Activated naive CD4-positive, alpha-beta T cell treated with anti-CD3 and anti-CD28 coated beads for 36 hours (primary cell): ENCODE measurements at places on chromosomes 6 and 20.

- DNase-seq = no peak
These were observed 132.5 kb downstream of the ZFAND3 start for GRCh38 chr6:37952027-37952426.

GRCh38 chr6:12232339-12232738 lies 57.8 kb upstream of the EDN1 start:
- DNase-seq = peak; percentile 11

DNA sequence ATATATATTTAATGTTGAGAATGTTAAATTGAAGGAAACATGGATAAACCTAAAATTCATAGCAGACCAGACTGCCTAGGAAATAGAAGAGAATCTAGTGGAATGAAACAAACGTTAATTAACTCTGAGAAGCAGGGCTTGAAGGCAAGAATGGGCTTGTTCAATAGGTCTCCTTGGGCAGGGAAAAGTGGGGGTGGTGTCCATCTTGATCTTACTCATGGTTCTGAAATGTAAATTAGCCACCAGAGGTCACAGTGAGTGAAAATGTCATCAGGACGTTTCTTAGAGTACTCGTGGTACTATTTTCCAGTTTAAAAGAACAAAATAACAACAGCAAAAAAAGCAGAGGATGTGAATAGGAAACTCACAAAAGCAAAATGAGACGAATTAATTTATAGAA lies 66.8 kb upstream of the BTBD3 start:
- no peak for DNase-seq

DNA sequence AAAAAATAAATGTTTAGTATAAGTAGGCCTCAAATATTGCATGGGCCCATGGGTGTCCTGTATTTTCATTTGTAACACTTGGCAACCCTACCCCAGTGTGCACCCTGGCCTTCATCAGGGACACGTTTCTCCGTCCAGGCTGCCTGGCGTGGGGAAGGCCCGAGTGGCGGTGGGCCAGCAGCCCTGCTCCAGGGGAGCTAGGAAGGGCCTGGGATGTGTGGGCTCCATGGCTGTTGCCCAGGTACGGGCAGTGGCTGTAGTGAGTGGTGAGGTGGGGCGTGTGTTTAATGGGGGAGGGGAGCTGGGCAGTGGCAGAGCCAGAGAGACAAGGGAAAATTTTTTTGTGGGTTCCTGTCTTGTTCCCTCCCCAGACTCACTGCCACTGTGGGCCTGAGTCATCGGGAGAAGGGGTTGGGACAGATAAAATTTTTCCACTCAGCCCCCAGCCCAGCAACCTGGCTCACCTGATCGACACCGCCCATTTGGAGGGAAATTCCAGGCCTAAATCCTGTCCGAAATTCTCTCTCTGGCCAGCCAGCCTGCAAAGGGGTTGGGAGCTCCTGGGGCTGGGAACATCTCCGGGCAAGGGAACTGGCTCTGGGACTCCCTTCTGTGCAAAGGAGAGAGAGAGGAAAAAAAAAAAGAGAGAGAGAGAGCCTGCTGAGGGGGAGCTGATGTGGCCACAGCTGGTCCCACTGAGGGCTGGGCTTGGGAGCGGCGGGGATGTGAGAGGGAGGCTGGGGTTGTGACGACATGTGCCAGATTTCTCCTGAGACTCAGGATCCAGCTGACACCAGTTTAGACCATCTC lies 32.5 kb upstream of the VEGFA start:
- no peak for DNase-seq

GRCh38 chr6:16168121-16168520 lies 39.2 kb downstream of the MYLIP start:
- DNase-seq = no peak

DNA sequence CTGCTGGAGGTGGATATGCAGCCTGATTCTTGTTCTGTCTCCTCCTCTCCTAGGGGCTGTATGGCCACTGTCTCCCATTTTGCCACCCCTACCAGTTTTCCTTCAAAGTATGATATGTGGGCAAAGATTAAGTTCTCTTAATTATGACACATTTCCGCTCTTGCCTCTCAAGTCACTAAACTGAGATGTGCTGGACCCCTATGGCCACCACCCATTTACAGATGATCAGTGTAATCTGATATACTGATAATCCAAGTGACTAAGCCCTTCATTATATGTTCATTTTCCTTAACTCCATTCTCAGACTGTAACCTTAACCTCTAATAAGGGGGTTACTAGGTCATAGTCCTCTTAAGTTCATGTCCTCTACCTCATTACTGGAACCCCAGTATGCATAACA lies 711 bp upstream of the C20orf141 start:
- DNase-seq = no peak

DNA sequence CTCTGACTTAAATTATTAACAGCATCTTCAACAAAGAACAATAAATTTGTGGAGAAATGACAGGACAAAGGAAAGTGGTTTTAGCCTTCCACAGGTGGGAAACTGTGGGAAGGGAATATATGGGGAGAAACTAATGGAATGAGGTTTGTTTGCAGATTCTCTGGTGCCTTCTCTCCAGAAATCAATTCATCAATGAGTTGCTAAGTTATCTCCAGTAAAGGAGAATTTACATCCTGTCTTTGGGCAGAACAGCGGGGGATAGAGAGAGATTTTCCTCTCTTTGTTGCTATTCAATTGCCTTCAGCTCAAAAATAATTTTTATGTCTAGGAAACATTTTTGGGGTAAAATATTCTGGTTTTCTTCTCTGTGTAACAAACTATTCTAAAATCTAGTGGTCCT lies 36.9 kb upstream of the LCA5 start:
- DNase-seq = no peak

DNA sequence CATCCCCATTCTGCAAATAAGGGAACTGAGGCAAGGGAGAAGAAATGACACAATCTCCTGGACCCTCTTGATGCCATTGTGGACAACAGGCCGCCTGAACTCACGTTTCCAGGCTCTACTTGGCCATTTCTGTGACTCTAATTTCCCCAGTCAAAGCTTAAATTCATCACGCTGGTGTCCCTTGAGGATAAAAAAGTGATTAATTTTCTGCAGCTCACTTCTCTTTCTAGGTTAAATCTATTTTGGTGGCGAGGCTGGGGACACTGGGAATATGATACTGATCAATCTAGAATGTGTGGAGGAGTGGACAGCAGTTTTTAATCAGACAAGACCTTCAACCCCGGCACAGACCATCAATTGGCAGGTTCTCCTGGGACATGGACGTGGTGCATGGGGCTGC lies 168.2 kb upstream of the SULF2 start:
- no peak for DNase-seq

DNA sequence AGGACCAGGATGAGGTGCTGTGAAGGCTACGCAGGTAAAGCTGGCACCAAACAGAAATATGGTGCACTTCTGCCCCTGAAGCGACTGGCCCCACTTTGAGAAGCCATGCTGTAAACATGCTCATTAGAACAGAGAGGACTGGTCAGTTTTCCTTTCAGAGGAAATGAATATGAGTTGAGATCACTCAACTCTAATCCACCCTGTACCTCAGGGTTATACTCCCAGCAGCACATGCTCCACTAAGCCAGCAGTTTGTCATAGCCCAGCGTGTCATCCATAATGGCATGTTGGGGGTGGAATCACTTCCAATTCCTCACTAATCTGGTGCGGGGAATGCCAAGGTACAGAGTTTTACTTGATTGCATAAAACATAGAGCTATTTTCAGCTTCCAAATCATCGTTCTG lies 98.1 kb downstream of the HIVEP2 start:
- no peak for DNase-seq

DNA sequence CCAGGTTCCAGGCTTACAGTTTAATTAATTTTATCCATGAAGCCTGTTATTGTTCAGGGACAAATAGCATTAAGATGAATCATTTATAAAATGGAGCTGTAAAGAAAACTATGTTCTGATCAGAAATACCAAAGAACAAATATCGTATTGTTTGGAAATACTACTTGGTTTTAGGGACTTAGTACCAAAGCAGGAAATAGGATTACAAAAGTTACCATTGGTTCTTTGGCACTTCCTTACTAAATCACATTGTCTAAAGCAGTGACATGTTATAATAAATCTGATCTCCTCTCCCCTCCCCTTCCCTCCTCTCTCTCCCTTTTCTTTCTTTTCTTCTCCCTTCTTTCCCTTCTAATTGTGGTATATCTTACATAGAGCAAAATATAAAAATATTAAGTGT lies 29.6 kb downstream of the CRYBG1 start:
- DNase-seq = no peak

DNA sequence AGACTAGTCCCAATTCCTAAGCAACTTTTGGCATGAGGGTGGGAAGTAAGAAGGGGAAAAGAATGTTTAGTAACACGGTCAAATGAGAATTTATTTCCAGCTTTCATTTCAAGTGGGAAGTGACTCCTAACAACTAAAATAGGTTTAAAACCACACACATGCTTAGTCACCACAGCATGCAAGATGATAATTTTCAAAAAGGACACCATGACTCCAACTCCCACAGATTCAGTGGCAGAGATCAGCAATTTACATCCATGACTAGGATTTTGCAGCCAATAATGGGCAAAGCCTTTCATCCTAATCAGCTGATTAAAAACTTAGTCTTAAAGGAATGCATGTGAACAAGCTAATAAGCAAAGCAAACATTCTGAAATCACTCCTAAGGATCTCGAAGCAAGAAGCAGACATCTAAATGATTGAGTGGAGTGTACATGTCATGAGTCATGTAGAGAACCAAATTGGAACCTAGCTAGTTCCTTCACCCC lies 48.1 kb upstream of the GCLC start:
- no peak for DNase-seq

GRCh38 chr6:116073765-116074440 lies 13.2 kb upstream of the FRK start:
- no peak for DNase-seq

- no peak for DNase-seq
These were observed 96.2 kb upstream of the HMGN3 start for GRCh38 chr6:79330704-79331103.

GRCh38 chr6:83709748-83710050 lies 798 bp upstream of the SNAP91 start:
- DNase-seq = no peak
